ENCODE measurements at places on chromosomes 3 and 15.

GRCh38 chr3:4687167-4687566 is 194.0 kb downstream of the ITPR1 start:
- no peak for DNase-seq

- DNase-seq, result no peak
Observed at GRCh38 chr15:70016511-70016994, 81.2 kb downstream of the TLE3 start.

DNA sequence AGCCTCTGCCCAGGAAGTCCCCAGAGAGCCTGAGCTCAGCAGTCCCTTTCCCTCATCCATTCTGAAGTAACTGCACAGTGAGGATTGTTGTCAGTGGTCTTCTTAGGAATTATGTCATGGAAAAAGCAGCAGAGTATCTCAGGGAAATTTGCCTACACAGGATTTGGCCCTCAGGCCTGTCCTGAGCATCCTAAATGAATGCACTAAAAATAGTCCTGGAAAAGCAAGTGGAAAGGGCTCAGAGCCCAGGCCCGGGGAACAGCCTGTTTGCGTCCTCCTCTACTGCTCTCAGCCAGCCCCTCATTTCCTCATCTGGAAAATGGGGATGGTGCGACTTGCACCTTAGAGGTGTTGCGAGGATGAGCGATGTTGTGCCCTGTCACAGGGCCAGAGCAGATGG is 21.6 kb downstream of the LYSMD4 start:
- DNase-seq, result no peak

- no peak for DNase-seq
Observed at GRCh38 chr15:28080386-28080785, 18.7 kb downstream of the OCA2 start.

DNA sequence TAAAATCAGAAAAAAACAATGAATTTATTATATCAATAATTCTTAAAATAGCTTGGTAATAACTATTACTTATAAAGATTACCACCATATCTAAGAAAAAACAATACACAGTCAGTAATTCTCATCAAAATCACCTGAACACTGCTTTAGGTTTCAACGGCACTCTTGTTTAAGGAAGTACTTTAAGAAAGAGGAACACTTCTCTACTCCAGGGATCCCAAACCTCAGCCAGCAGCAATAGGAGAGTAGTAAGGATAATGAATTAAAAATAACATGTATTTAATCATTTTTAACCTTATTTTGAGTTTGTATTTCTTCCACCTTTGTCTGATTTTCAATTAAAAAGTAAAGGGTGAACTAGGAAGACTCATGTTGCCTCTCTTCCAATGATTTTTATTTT is 494.0 kb upstream of the NR2F2 start:
- DNase-seq, result no peak

- peak; percentile 13 for DNase-seq
Observed at GRCh38 chr3:111605018-111605417, 9.9 kb upstream of the ZBED2 start.

DNA sequence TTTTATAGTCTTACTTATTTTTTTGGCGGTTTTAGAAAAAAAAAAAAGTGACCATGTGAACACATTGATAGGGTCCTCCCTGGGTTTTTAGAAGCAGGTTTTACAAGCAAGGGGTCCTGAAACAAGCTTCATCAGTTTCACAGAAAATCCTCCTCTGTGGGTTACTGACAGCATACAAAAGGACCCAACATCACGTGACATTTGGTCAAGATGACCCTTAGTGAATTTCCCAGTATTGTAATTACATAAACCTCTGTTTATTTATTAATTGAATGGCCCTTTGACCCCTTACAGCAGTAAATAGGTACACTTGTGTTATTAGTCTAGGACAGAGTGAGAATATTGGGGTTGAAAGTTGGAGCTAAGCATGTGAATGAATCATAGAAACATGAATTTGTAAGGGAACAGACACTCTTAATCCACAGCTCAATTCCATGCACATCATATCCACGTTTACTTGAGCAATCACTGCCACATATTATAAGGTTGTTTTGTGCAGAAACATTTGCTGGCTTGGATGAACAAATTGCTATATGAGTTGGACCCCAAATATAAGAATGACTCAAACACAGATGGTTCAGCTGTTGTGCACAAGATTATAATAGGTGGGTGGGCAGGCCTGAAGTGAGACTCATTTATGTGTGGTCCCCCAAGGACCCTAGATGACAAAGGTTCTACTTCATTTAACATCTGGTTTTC is 137.5 kb downstream of the ZNF385D start:
- DNase-seq, result no peak

DNA sequence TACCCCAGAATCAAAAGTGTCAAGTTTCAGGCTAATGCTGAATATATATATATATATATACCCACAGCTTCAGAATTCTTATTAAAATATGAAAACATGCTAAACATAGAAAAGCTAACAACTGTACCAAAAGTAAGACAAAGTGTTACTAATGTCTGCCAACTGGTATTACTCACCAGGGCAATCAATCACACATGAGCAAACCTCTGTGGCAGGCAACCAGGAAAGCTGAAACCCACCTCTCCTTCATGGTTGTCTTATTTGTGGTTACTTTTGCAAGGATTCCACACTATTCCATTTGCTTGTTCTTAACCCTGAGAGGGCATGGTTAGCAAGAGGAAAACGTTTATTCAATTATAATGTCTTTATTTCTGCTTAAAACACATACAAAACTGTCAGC is 512.3 kb upstream of the MDFIC2 start:
- DNase-seq, result peak; percentile 88

DNA sequence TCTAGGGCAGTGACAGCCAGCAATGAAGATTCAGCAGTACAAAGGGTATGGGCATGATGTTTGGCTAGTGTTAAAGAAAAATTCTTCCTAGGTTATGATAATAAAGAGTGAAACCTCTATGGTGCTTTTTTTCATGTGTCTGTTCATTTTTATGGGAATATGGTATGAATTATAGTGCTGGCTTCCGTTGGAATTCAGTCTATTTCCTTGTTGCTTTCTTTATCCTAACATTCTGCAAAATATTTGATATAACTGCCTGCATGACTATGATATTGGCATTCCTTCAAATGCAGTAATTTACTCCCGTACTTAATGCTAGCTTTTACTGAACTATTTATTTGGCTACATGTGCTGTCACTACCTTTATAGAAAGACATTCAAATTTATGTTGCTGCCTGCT is 57.6 kb upstream of the ATP11B start:
- DNase-seq, result no peak

DNA sequence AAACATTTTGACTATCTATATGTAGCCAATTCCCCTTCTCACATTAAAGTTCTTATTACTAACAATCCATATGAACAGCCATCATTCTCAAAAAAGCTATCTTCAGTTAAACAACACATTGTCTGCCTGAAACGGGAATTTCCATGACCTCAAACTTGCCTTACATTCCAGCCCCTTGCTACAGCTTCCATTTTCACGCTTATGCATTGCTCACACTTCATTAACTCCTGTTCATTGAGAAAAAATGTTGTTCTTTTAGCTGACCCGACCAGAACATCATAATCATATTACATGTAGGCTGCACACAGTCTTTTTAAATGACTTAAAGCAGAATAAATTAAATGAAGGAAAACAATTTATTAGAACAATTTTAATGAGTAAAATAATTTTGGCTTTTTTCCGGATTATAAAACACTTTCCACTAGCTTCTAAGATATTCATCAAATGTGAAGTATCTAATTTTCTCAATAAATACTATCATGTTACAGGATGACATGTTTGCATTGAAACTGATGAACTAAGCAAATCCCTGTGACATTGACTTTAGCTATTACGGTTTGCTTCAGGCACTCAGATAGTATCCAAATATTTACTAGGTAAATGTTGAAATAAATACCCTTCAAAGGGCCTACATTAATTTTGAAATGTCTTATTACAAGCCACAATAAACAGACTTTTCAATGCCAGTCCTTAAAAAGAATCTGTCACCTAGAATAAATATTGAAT is 49.9 kb downstream of the P3H2 start:
- DNase-seq, result peak; percentile 73

DNA sequence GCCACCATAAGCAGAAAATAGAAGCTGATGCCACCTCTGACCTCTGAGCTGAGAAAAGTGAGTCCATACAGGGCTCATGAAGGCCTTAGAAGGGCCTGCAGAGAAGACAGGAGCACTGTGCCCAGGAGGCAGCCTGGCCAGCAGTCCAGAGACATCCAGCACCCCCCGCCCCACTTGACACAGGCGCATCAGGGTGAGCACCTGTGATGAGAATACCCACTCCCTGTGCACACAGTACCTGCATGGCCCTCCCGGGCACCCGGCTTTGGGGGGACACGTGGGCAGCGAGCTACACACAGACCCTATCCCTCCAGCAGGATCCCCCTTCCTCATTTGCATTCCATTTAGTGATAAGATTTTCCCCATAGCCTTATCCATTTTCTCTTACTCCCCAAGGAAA is 63.6 kb upstream of the NSMCE3 start:
- DNase-seq, result no peak

- no peak for DNase-seq
Observed at GRCh38 chr3:141709126-141709770, 28.9 kb upstream of the RNF7 start.

DNA sequence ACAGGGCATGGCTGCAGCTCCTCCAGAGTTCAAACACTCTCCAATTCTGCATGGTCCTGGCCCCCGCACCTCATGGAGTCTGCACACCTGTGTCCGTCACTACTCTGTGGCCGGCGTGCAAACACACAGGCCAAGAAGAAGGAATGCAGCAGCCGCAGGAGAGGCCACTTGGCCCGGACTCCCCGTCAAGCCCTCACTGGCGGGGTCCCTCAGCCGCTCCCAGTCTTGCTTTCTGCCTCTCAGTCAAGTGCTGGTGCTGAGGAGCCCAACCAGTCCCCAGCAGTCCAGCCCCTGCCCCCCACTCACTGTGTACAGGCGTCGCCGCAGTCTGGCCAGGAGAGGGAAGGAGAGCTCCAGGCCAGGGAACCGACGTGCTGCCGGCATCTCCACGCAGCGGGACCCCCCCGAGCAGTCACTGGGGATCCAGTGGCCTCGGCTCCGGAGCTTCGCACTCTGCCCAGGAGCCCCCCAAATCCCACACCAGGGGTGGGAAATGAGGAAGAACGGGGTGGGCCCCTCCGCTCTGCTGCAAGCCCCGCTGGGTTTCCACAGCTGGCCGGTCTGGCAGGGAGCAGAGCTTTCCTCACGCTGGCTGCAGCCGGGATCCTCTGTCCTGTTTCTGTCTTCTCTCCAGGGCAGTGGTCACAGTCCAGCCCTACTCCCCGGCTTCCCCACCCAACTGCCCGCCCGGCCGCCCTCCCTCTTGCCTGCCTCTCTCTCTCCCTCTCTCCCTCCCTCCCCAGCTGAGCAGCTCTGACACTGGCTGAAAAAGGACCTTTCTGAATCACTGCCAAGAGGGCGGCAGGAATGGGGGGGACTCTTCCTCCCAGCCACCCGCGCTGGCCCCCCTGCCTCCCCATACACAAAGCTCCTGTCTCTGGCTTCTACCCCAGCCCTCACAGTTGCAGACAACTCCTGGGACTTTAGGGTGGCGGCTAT is 16.0 kb downstream of the TNK2 start:
- DNase-seq, result peak; percentile 76

DNA sequence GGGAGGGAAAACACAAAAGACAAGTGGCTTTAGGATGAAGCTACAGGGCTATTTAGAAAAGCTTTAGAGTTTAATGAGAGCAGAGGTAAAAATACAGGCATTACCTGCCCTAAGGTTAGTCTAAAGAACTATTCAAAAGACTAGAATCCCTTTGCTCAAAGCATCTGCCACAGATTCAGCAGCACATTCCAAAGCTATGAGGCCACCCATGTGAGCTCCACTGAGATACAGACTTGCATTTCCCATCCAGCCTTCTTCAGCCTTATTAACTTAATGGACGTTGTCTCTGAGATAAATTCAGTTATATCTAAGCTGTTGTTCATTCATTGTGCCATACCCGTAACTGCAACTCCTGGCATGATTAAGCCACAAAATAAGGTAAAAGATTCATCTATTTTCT is 25.4 kb downstream of the CXCR6 start:
- peak; percentile 55 for DNase-seq

DNA sequence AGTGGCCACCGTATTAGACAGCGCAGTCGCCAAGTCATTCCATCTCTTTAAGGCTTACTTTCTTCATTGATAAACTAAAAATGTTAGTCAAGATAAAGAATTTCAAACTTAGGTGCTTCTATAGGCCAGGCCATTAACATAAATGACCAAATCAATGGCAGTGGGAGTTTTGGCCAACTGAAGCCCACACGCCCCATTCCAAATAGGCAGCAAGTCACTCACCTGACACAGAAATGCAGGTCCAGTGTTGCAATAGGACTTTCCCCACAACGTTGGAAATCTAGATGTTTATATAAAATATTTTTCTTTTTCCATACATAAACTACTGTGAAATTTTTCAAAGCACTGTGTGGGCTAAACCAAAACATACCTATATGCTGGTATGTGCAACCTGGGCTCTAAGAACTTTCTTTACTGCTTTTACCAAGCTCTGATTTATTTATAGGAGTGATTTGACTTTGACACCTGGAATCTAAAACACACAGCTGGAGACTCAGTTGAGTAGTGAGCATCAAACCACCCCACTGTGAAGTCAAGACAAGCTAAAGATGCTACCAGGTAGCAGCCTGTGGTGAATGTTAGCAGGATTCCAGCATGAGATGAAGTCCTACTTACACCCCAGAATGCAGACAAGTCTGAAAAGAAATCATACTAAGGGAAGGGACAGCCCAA is 15.1 kb downstream of the GOLIM4 start:
- no peak for DNase-seq

DNA sequence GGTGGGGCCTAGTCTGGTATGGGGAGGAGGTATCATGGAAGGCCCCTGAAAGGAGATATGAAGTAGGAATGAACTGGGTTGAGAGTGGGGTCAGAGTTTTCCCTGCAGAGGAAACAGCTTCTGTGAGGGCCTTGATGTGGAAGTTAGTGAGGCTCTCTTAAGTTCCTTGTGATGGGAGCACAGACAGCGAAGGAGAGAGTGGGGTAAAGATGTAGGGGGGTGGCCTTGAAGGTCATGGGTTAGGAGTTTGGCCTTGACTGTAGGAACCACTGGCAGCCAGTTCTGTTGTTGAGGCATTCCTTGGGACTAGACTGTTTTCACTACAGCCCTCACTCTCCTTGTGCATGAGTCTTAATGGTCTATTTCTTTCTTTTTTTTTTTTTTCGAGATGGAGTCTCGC is 77.8 kb upstream of the NMNAT3 start:
- DNase-seq, result no peak

DNA sequence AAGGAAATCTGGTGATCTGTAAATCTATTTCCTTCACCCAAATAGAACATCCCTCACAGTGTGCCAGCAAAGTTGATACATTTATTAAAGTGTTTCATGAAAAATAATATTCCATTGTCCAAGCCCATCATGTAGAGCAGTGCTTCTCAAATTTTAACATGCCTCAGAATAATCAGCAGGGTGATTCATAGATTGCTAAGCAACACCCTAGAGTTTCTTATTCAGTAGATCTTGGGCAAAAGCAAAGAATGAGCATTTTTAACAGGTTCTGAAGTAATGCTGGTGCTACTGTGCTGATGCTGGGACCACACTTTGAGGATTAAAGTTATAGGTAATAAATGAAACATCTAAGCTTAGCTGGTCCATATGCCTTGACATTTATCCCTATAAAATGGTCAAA is 210.5 kb downstream of the ZIC4 start:
- DNase-seq, result peak; percentile 24

DNA sequence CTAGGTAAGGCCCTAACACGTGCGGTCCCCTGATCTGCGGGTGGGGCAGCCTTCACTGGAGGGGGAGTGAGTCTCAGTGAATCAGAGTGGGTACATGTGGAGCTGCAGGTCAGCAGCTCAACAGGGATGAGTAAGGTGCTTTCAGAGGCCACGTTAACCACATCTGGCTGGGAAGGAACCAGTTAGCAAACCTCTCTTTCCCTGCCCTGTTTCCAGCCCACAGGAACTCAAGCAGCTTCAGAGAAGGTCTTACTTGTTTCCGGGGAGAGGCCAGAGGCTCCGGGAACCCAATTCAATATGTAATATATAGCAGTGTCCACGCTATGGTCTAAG is 175.3 kb downstream of the XXYLT1 start:
- DNase-seq, result peak; percentile 32

Data from astrocyte of the spinal cord (primary cell).